NCI-H1105 (cell line): ENCODE measurements at places on chromosomes 6 and 20.

DNA sequence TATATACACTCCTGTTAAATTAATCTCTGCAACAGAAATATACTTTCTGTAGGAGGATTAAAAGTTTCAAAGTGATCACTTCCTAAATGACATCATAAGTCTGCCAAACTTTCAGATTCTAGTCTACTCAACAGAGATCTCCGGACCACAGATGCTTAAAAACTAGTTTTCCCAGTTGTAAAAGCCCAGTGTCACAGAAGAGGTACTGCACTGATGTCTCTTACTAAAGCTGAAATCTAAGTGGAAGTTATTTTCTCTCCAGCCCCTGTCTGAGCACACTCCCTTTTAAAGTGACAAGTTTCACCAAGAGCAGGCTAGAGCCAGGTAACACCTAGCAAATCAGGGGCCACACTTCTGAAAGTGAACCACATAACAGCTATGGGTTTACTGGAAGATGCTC, 71.6 kb upstream of the DST start:
- no peak for DNase-seq

- no peak for DNase-seq
Observed at GRCh38 chr6:46637145-46637544, 15.5 kb downstream of the CYP39A1 start.

GRCh38 chr6:104170401-104170800, 689.3 kb downstream of the HACE1 start:
- DNase-seq = no peak

DNA sequence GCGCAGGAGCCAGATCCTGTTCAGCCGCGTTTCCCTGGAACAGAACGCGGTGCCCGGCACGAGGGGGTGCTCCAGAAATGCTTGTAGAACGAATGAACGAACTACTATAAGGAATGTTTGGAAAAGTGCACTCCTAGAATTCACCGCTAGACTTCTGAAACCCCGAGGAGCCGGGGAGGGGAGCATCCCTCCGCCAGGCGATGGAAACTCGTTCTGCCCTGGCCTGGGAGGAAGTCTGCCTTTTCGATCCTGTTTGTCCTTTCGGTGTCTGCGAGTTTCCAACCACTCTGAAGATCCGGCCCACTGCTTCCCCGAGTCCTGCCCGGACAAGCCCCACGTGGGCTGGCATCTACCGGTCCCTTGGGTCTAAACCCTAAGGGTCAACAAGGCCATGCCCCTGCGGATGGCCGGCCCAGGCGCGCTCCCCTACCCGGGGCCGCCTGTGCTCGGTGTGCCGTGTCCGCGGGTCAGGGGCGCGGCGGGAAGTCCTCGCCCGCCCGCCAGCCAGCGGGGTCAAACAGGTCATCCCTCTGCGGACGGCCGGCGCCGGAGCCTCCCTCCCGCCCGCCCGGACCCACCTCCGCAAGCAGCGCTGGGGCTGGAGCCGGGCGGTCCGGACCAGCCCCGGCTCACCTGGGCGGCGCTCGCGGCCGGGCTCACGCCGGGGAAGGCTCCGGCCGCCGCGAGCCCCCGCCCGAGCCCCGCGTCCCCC, 526 bp downstream of the SULF2 start:
- no peak for DNase-seq

DNA sequence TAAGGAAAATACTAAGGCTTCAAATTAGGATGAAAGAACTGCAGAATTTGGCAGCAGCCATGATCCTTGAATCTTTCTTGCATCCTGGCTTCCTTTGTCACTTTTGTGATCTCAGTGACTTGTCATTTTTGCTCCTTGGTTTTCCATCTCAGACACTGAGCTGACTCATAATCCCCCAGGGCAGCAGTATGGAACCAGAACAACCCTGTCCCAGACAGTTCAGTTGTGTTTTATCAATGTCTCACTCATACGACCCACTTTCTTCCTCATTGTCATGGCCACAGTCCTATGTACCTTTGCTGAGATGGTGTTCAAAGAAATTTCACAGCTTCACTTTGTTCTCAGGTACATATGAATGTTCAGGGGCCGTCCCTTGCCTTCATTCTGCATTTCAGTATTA, 488.5 kb upstream of the BTBD3 start:
- DNase-seq = no peak

- no peak for DNase-seq
Observed at GRCh38 chr20:49799698-49800097, 12.9 kb upstream of the SLC9A8 start.

DNA sequence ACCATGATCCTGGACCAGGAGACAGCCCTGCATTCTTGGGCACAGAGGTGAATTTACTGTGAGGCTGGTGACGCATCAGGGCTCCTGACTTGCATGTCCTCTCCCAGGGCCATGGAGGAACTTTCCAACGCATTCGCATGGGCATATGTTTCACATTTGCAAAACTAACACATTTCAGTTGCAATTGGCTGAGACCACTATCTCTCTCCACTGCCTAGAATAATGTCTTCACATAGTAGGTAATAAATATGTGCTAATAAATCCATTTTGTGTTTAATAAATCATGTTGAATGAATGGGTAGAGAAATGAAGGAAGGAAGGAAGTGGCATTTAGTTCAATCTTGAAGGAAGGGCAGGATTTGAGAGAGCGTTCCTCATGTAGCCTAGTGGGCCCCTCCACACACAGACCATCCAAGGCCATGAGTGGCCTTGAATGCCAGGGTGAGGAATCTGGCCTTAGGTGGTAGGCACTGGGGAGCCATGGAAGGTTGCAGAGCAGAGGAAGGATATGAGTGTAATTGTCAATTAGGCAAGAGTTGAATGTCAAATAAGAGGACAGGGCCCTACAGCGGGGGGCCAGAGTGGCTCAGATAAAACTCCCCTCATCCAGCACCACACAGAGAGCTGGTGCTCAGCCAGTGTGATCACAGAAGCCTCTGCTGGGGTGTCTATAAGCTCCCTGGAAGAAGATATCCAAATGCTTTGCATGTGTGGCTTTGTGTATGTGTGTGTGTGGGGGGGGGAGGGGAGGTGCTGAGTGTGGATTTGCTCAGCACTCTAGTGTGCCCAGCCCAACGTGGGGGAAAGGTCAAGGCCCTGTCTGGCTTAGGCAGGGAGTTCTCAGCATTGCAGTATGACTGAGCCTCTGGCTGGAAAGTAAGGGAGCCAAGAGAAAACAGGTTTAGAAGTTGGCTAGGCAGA, 30.9 kb upstream of the CCN5 start:
- DNase-seq = no peak

- DNase-seq = no peak
Observed at GRCh38 chr20:45774945-45775344, 16.7 kb downstream of the WFDC3 start.

GRCh38 chr6:166637812-166638572, 10.9 kb upstream of the RPS6KA2 start:
- no peak for DNase-seq

DNA sequence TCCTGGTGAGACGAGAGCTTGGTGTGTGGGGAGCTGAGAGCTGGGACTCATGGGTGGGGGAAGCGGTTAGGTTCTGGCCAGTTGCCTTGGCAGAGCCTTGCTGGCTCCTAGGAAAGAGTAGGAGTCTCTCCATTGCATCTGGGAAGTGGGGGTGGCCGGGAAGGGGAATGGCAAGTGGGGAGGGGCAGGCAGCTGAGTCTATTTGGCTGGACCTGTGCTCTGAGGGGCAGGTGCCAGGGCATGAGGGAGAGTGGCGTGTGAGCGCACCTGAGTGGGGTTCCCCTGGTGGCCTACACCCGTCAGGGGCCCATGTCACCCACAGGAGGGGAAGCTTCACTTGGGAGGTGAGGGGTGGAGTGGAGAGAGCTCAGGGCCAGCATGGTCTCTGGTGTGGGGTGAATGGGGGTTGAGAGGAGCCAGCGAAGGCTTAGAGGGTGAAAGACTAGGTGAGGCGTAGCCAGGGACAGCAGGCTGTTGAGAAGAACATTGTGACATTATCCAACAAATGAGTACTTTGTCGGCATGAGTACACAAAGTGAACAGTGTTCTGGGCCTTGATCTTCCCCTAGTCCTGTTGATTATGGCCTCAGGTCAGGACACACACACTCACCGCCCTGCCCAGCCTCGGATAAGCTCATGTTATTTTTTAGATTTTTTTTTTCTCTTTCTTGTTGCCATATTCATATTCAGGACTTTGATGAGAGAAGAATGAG, 59.8 kb downstream of the FAM120B start:
- no peak for DNase-seq

DNA sequence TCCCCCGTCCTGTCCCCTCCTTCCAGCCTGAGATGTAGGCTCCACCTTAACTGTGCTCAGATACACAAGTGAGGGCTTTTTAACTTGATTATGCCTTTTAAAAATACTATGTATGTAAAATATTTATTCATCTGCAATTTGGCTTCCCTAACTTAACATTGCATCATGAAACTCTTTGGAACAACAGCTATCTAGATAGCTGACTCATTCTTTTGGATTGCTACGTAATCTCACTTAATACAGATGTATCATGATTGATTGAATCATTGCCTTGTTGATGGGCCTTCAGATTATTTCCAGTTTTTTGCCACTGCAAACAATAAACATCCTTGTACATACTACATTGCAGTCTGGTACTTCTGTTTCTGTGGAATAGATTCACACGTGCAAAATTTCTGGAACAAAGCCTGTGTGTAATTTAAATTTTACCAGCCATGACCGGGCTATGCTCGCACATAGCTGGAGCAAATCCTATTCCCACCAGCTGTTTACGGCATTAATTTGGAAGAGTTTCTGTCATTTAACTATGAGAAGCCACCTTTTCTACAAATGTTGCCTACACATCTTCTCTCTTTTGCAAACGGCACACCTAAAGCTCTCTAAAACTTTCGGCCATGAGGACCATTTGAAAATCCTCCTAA, 6.5 kb downstream of the PRND start:
- no peak for DNase-seq

DNA sequence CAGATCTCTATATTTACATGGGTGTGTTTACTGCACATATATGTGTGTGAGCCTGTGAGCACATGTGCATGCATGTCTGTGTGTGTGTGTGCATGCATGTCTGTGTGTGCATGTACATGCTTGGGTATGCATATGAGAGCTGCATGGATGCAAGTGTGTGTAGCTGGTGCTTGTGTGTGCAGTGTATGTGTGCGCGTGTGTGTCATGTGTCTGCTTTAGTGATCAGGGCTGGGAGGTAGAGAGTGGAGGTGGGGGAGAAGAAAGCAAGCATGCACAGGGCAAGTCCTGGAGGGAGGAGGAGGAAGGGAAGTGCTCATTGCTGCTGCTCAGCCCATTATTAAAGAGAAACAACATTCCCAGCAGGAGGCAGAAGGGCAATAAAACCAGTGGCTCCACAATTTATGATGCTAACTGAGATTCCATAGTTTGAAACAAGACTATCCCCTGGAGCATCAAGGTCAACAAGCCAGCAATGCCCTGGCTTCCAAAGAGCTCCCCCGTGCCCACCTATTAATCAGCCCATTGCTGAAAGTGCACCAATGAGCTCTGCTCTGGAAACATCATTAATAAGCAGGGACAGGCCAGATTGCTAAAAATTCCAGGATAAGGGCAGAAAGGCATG, 414.0 kb downstream of the MAFB start:
- DNase-seq = no peak
